ELR (cell line): ENCODE measurements at places on chromosomes 3 and 15.
A peak's percentile ranks its signal among the peaks of the same experiment; 100 is the strongest.

DNA sequence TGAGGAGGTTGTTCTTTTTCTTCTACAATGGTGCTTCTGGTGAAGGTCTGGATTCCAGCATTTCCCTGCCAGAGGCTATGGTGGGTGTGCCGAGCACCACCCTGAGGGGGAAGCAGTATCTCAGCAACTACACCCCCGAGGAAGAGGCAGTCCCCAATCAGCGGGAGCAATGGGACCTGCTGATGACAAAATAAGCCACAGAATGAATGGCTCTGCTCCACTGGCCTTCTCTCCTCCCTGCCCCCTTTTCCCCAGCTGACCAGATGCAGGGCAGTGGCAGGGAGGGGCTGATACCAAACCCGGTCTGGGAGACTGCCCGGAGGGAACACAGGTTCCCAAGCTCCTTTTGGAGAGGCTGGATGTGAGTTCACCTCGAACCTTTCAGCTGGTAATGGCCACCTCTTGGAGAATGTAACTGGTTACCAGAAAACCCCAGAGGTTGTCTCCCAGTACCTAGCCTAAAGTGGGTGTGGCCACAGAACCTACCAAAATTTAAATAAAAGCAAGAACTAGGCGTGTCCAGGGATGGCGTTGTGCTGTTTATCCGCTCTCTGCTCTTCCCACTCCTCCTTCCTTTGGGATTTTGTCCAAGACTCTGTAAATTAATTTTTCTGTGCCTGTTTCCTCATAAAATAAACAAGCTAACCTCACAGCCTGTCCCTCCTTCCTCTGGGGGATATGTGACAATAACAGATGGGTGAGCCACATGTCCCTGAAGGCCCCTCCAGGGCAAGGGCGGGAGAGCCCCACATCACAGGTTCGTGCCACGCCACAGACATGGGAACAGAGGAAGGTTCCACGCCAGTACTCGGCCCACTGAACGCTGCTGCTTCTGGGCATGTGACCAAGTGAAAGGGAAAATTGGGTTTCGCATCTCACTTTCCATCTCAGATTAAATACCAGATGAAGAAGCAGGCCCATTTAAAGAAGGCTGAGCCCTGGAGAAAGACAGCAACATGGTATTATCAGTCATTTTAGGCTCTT, 35.1 kb upstream of the SPTBN5 start:
- DNase-seq: no peak

GRCh38 chr3:39378088-39378487, 5.1 kb upstream of the SLC25A38 start:
- peak; percentile 42 for DNase-seq

DNA sequence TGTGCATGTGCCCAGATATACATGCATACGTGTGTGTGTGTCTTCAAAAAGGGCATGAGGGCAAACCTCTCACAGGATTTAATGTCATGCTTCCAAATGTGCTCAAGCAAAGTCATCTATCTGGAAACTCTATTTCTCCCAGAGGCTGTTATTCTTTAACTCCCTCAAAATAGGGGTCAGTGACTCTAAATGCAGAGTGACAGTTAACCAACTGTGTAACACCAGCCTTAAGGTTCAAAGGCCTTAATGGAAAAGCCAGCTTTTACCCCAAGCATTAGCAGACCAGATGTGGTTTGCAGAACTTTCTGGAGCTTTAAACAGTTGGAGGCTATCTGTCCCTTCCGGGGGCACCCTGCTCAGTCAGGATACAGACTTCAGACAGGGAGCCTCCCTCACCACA, 70.4 kb upstream of the SLC7A14 start:
- no peak for DNase-seq

DNA sequence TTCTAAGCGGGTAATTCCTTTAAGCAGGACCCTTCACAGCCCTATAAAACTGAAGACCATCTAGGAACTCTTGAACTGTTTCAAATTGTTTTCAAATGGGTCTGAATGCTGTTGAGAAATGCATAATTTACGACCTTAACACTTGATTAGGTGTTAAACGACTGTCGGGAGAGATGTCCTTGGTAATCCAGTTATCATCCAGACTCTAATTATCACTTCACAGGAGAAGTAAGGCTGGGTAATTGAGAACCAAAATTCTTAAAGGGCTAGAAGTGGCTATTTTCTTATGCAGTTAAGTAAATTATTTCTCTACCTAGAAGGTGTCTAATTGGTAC, 276.7 kb upstream of the TBC1D5 start:
- no peak for DNase-seq

GRCh38 chr3:24487325-24488262, 7.1 kb downstream of the THRB start:
- no peak for DNase-seq

DNA sequence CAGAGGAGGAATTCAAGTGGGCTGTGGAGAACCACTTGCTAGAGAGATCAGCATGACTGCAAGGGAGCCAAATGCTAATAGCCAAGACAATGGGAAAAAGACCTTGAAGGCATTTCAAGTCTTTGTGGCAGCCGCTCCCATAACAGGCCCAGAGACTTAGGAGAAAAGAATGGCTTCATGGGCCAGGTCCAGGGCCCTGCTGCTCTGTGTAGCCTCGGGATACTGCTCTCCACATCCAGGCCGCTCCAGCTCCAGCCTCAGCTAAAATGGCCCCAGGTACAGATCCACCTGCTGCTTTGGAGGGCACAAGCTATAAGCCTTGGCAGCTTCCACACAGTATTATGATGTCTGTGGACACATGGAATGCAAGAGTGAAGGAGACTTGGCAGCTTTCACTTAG, 157.7 kb downstream of the NECTIN3 start:
- no peak for DNase-seq

GRCh38 chr3:154025007-154025406, 96.2 kb upstream of the ARHGEF26 start:
- DNase-seq: no peak

GRCh38 chr3:146501752-146502151, 32.4 kb upstream of the PLSCR2 start:
- DNase-seq: no peak

- no peak for DNase-seq
Measured at GRCh38 chr3:47901280-47901833, 98.4 kb downstream of the DHX30 start.

- DNase-seq: peak; percentile 86
Measured at GRCh38 chr15:66617137-66618090, 51.6 kb upstream of the LCTL start.

- no peak for DNase-seq
Measured at GRCh38 chr3:176951144-176951543, 246.1 kb downstream of the TBL1XR1 start.

DNA sequence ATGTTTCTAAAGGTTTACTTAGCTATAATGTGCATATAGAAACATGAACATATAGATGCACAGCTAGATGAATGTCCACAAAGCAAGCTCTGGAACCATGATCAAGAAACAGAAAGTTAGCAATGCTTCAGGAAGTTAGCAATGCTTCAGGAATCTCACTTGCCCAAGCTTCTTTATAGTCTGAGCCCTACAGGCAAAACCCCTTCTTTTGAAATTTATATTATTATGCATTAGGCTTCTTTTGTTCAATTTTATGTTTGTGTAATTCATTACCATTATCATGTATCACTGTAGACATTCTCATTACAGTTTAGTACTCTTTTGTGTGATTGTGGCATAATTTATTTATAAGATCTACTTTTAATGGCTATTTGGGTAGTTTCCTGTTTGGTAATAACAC, 286.4 kb upstream of the BCHE start:
- peak; percentile 73 for DNase-seq

GRCh38 chr15:71043373-71043772, 71.9 kb upstream of the THSD4 start:
- DNase-seq: peak; percentile 73

- no peak for DNase-seq
Measured at GRCh38 chr15:25671132-25671531, 192.0 kb downstream of the ATP10A start.

- DNase-seq: no peak
Measured at GRCh38 chr15:94324835-94325767, 93.7 kb downstream of the MCTP2 start.
